MM.1S (cell line): ENCODE measurements at places on chromosomes 5 and 9.
A peak's percentile ranks its signal among the peaks of the same experiment; 100 is the strongest.

DNA sequence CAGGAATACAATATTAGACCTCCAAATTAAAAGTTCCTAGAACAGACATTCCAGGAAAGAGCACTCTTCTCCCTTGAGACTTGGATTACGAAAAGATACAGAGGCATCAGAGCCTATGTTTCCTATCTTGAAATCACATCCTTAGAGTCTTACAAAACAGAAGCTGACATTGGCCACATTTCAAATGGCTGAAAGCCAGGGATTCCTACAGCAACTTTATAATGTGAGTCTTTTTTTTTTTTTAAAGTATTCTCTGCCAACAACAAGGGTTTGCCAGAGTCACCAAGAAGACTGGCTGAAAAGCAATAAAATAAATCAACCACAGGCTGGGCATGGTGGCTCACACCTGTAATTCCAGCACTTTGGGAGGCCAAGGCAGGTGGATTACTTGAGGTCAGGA is 63.1 kb downstream of the TRPM6 start:
- DNase-seq: no peak
- H3K36me3 ChIP-seq: no peaks in the 10 kb centered on the region
- H3K4me3 ChIP-seq: no peak overlapping the region
- no peaks in the 10 kb centered on the region for H3K27me3 ChIP-seq
- H3K27ac ChIP-seq: no peak overlapping the region

DNA sequence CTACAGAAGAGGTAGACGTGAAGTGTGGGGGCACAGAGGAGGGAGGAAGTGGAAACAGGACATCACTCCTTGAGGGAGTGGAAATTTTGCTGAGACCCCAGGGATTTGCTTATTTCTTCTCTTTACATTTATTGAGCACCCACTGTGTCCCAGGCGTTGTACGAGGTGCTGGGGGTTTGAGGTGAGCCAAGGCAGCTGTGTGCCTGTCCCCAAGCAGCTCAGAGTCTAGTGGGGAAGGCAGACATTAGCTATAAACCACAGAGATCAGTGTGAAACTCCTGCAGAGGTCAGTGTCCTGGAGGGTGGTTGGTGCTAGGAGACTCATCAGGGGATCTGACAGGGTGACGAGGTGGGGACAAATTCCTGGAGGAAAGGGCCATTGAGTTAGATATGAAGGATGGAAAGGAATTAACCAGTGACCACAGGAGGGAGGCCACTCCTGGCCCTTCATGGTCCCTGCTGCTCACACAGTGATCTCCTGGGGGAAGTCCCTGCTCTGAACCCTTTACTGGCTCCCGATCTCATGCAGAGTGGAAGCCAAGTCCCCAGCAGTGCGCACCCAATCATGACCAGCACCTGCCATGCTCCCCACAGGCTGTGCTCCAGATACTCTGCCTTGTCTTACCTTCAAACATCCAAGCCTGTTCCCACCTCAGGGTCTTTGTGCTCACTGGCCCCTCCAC is 3.4 kb upstream of the CXCL14 start:
- no peak for DNase-seq
- H3K4me3 ChIP-seq: no peak overlapping the region
- H3K4me1 ChIP-seq: no peaks in the 10 kb centered on the region
- H3K27ac ChIP-seq: no peak overlapping the region

GRCh38 chr5:16482891-16483290 is 17.3 kb upstream of the ZNF622 start:
- DNase-seq: no peak
- no peaks in the 10 kb centered on the region for H3K4me1 ChIP-seq
- no peaks in the 10 kb centered on the region for H3K36me3 ChIP-seq
- no peak overlapping the region for H3K27ac ChIP-seq
- no peak overlapping the region for H3K4me3 ChIP-seq

DNA sequence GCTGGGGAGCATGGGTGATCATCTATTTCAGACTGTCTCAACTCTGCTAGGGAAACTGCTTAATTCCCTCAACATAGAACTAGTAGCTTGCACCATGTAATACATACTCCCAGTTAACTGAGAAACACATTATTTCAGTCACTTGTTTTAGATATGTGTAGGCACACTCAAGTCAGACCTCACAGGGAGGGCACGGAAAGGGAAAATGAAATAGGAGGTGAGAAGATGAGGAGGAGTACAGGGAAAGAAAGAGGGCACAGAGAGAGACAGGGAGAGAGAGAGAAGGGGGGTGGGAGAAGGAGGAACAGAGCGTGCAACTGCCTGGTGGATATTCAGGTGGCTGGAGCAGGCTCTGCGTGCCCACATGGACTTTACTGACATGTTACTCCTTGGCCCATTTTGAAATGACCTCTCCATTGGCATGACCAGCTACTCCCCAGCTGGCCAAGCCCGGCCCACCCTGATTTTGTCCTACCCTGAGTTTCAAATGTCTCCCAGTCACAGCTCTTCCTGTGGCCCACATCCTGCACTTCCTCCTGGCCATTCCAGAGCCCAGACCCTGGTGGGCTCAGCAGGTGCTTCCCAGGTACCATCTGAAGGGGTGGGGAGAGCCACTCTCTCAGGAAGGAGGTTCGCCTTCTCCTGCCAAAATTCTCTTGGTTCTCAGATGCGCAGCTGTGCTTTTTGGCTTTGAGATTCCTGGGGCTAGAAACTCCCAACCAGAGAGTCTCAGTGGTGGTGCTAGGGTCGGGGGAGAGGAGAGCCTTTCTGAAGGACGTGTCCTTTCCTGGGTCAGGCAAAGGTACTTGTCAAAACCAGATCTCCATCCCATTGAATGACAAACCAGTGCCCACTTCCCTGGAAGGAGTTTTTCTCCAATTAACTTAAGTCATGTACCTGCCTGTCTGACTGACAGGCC is 229.4 kb downstream of the FSTL4 start:
- no peaks in the 10 kb centered on the region for H3K36me3 ChIP-seq
- H3K4me1 ChIP-seq: no peaks in the 10 kb centered on the region
- H3K4me3 ChIP-seq: no peak overlapping the region
- no peaks in the 10 kb centered on the region for H3K27me3 ChIP-seq

GRCh38 chr9:70081120-70081495 is 37.5 kb downstream of the MAMDC2 start:
- H3K36me3 ChIP-seq: no peaks in the 10 kb centered on the region
- H3K27me3 ChIP-seq: no peaks in the 10 kb centered on the region
- no peak overlapping the region for H3K27ac ChIP-seq
- no peak overlapping the region for H3K4me3 ChIP-seq

DNA sequence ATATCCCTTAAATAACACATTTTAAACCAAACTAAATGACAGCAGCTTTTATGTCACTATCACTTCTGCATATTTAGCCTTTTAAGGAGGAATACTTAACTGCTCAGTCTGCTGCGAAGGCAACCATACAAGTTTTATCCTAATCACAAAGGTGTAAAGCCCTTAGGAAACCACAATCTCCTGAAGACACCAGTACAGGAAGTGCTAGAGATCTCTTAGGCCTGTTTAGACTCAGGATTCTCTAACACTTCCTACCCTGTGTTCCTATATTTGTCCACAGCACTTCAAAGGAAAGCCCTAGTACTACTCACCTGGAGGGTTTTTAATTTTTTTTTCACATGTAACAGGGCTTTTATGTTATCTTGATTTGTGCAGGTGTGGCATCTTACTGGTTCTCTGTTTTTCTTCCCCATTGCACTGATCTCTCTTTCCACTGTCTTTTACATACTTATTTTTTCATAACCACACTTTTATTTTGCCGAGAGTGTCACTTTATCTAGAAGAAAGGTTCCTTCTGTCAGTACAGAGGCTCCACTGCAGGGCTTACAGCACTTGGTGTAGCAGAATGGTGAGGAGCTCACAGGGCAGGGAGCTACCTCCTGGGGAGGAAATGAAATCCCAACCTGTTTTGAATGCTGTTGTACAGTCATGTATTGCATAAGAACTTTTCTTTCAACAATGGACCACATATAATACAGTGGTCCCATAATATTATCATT is 1060.6 kb upstream of the ACO1 start:
- H3K36me3 ChIP-seq: no peaks in the 10 kb centered on the region
- H3K4me3 ChIP-seq: no peak overlapping the region
- no peak overlapping the region for H3K27ac ChIP-seq
- no peaks in the 10 kb centered on the region for H3K4me1 ChIP-seq
- peak; percentile 27 for DNase-seq

GRCh38 chr5:145554399-145554798 is 280.7 kb downstream of the PRELID2 start:
- no peak overlapping the region for H3K27ac ChIP-seq
- no peaks in the 10 kb centered on the region for H3K27me3 ChIP-seq
- DNase-seq: no peak
- H3K4me3 ChIP-seq: no peak overlapping the region

GRCh38 chr9:89528131-89528530 is 30.2 kb upstream of the SEMA4D start:
- H3K4me3 ChIP-seq: no peak overlapping the region
- peaks cover 23% of the 10 kb centered on the region for H3K4me1 ChIP-seq
- H3K36me3 ChIP-seq: no peaks in the 10 kb centered on the region
- H3K27ac ChIP-seq: no peak overlapping the region
- no peak for DNase-seq

GRCh38 chr5:40988746-40989510 is 79.6 kb downstream of the C7 start:
- no peak overlapping the region for H3K27ac ChIP-seq
- H3K36me3 ChIP-seq: no peaks in the 10 kb centered on the region
- H3K4me1 ChIP-seq: no peaks in the 10 kb centered on the region
- DNase-seq: no peak
- H3K4me3 ChIP-seq: no peak overlapping the region
